ENCODE measurements at places on chromosomes 1 and 21.
A peak's percentile ranks its signal among the peaks of the same experiment; 100 is the strongest.

GRCh38 chr1:97938285-97938642, 17.4 kb upstream of the DPYD start:
- DNase-seq, result no peak

DNA sequence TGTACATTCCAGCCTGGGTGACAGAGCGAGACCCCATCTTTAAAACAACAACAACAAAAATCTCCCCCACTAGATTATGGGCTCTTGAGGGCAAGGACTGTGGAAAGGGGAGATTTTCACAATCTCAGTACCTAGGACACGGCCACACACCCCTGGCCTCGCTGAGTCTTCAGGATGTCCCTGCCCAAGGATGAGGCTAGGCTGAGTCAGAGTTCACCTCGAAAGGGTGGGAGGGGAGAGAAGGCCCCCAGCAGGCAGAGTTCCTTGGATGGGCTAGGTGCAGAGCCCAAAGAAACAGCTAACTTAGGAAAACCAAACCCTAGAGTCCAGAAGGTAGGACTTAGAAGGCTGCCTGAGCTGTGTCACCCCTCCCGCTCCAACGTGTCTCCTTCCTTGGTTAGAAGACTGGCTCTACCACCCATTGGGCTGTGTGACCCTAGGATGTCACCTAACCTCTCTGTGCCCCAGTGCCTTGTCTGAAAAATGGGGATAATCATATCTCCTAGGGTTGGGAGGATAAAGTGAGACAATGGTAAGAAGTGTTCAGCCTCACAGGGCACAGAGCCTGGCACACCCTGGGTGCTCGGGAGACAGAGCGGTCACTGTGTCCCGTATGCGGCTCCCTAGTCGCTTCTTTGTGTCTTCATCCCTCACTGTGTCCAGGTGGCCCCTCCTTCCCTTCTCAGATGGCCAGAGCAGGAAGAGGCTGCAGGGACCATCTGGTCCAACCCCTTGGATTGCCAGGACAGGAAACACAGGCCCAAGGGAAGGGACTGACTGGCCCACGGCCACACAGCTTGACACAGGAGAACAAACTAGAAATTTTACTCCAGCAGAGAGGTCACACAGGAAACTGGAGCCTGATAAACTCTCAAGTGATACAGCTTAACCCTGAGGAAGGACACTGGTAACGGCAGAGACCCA, 11.2 kb downstream of the TRIM62 start:
- no peak for DNase-seq

- DNase-seq, result no peak
Observed at GRCh38 chr21:45225041-45225740, 62.5 kb downstream of the POFUT2 start.

DNA sequence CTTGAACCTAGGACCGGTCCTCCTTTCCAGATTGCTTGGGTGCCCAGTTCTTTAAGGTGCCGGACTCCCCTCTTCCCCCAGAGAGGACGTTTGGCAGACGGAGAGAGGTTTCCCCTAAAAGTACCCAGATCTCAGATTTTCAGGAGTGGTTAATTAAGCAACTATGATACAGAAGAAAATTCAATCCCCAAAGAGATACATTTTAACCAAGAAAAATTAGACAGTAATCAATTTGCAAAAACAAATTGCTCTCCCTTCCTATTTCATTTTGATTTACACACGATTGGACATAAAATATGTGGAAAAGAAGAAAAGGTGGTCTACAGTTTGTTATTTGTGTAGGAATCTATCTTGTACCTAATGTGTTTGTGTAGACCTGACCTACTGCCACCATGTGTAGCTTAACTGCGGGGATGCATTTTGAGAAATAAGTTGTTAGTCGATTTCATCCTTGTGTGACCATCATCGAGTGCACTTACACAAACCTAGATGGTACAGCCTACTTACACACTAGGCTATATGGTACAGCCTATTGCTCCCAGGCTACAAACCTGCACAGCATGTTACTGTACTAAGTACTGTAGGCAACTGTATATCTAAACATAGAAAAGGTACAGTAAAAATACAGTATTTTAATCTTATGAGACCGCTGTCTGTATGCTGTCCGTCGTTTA, 755 bp downstream of the RPAP2 start:
- peak; percentile 8 for DNase-seq

DNA sequence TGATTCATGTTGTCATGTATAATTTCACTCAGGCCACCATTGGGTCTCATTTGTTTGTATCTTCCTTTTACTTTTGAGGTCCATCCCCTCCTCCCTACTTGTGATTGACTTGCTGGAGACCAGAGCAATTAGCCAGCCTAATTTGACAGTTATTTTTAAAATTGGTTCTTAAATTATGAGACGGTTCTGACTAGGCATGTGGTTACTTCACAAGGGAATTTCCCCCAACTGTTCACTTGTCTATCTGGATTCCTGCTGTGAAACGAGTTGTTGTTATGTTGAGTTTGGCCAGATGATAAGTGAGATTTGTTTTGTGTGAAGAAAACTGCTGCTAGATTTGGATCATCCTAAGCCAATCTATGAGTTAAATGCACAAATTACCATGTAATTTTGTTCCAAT, 359.1 kb downstream of the BARHL2 start:
- DNase-seq, result no peak

GRCh38 chr1:8809342-8809736, 8.1 kb downstream of the RERE start:
- no peak for DNase-seq

- DNase-seq, result no peak
Observed at GRCh38 chr1:235995511-235995910, 69.4 kb downstream of the NID1 start.

DNA sequence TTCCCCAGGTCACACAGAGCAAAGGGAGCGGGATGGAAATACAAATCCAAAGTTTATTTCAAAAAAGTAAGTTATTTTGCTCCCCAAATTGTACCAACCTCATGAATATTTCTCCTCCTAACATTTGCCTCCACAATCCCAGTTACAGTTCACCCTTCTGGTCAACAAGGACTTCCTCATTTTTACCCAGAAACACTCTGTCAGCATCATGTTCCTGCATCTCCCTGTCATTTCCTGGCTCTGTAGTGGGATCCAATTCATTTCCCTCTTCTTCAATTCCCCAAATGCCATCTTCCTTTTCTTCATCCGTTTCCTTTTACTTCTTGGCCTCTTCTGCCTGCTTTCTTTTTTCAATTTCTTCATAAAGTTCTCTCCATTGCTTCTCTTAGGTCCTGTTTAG, 32.0 kb upstream of the EPS15 start:
- DNase-seq, result no peak

- peak; percentile 29 for DNase-seq
Observed at GRCh38 chr1:212415107-212415841, 588 bp upstream of the PACC1 start.

- no peak for DNase-seq
Observed at GRCh38 chr1:29223521-29223920, 7.2 kb downstream of the MECR start.

- DNase-seq, result no peak
Observed at GRCh38 chr1:2861143-2861987, 59.9 kb upstream of the TTC34 start.

GRCh38 chr21:15015622-15016471, 49.0 kb downstream of the NRIP1 start:
- no peak for DNase-seq

GRCh38 chr1:200867018-200867811, 5.6 kb upstream of the GPR25 start:
- DNase-seq, result no peak

All from erythroblast (primary cell).